Fibroblast of lung (primary cell): ENCODE measurements at places on chromosomes 3 and 15. TPM values are rescaled to one million over a fixed set of nuclear protein-coding genes. Genes with fewer than 3 reads are reported as not detected.
A peak's percentile ranks its signal among the peaks of the same experiment; 100 is the strongest.

DNA sequence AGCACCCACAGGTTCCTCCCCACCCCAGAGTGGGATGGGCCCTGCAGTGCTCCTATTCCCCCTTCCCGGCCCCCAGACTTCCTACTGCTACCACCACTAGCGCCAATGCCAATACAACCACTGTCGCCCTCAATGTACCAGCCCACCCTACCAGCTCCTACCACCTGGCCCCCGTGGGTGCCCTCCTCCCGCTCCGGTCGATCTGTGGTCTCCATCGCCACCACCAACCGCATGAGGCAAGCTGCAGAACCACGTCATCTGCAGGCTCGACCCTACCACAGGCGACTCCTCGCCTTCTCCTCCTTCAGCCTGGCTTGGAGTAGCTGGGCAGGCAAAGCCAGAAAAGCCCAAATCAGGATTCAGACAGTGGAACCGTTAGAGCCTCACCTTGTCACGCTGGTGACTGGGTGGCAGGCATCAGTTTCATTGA lies 179.3 kb downstream of the POTEB3 start:
- DNase-seq: no peak
- no peaks in the 10 kb centered on the region for H3K36me3 ChIP-seq
- no peaks in the 10 kb centered on the region for H3K4me1 ChIP-seq
- H3K27me3 ChIP-seq: no peaks in the 10 kb centered on the region

DNA sequence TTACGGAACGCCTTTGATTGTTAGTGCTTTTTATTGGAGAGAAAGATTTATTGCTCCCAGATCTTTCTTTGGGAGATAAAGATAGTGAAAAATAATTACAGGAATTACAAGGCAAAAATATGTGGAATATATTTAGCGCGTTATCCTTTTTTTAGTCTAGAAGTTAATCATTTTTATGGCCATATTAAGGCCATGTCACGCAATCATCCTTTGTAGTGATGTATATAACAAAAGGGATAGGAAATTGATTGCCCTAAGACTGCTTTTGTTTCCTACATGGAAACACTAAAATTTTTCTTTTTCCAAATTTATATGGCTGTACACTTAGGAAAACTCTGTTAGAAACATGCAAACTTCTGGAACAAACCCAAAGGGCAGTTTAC lies 1.5 kb downstream of the TRPC1 start:
- no peak for DNase-seq
- H3K27ac ChIP-seq: no peak overlapping the region
- peak overlapping the region; percentile 93 for H3K4me3 ChIP-seq
- H3K4me1 ChIP-seq: no peaks in the 10 kb centered on the region

The ONECUT1 gene
- total RNA-seq: under 0.01 TPM in 1 of 2 replicates, not detected in the other

The GOLGA8S gene
- under 0.01 TPM in 1 of 2 replicates, not detected in the other for total RNA-seq

GRCh38 chr15:35979608-35980007 lies 433.6 kb upstream of the DPH6 start:
- H3K27ac ChIP-seq: no peak overlapping the region
- no peaks in the 10 kb centered on the region for H3K27me3 ChIP-seq
- no peak overlapping the region for H3K4me3 ChIP-seq
- no peak for DNase-seq
- no peaks in the 10 kb centered on the region for H3K4me1 ChIP-seq

- H3K4me3 ChIP-seq: no peak overlapping the region
- H3K4me1 ChIP-seq: no peaks in the 10 kb centered on the region
- peak; percentile 34 for DNase-seq
- H3K36me3 ChIP-seq: no peaks in the 10 kb centered on the region
Measured at GRCh38 chr3:119187266-119187665, 13.9 kb downstream of the UPK1B start.

DNA sequence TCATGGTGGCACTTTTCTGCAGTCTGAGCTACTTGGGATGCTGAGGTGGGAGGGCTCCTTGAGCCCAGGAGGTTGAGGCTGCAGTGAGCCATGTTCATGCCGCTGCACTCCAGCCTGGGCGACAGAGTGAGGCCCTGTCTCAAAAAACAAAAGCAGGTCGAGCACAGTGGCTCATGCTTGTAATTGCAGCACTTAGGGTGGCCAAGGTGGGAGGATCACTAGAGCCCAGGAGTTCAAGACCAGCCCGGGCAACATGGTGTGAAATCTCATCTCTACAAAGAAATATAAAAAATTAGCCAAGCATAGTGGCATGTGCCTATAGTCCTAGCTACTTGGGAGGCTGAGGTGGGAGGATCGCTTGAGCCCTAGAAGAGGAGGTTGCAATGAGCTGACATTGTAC lies 10.0 kb downstream of the UBAP1L start:
- no peak overlapping the region for H3K4me3 ChIP-seq
- DNase-seq: no peak
- H3K36me3 ChIP-seq: peaks cover 2% of the 10 kb centered on the region
